ENCODE measurements at places on chromosomes 3 and 15. TPM values are rescaled to one million over a fixed set of nuclear protein-coding genes. Genes with fewer than 3 reads are reported as not detected.

GRCh38 chr15:66456211-66456610, 41.4 kb downstream of the SNAPC5 start:
- no peak for DNase-seq

DNA sequence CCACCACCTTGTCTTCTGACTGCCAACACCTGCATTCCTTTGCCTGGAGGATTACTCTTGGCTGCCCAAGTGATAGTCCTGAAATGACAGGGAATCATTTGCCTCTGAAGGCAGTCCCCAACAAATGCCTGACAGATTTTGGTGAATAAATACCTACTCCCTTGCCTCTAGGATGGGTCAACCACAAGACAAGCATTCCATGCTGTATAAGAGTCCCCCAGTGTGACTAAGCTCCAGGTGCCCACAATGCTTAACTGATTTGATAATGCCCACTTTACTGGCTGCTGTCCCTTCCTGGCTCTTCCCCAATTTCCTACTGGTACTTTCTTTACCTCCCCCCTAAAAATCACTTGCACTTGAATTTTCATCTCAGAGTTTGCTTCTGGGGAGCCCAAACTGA, 14.8 kb downstream of the THRB start:
- DNase-seq, result no peak

ULK3 gene
- total RNA-seq, result 83.6 TPM

DNA sequence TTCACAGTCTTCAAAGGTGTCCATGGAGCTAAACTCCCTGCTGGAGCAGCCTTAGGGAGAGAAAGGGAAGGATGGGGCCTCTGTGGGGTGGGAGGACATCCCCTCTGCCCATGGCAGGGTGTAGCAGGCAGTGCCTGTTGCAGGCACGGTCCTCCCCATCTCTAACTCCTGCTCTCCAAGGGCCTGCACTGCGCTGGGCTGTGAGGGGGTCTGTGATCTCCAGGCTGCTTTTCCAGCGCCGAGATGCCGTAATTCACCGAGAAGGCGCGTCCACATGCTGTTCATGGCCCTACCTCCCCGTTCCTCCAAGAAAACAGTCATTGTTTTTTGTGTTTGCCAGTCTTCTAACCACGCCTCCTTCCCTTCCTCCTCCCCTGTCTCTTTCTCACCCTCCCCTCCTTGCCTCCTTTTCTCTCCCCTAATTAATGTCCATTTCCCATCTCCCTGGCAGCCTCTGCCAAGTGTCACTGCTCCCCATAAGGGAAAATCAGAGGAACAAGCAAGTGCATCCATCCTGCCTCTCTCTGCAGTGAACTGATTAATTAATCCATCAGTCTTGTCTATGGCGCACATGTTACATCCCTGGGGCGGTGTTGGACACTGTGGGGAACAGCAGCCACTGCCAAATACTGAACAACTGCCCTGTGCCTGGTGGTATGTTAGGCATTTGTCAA, 17.7 kb upstream of the LAMP3 start:
- no peak for DNase-seq

DNA sequence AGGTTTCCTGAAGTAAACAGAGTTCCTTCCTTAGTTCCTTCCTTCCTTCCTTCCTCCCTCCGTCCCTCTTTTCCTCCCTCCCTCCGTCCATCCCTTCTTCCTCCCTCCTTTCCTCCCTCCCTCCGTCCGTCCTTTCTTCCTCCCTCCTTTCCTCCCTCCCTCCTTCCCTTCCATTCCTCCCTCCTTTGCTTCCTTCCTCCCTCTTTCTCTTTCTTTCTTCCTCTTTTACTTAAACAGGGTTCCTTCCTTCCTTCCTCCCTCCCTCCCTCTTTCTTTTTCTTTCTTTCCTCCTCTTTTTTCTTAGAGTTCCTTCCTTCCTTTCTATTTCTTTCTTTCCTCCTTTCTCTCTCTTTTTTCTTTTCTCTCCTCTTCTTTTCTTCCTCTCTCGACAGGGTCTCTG, 35.2 kb downstream of the ATR start:
- no peak for DNase-seq

DAPK2 gene
- total RNA-seq, result 1.3 TPM

GRCh38 chr15:32918547-32918946, 200.7 kb downstream of the GREM1 start:
- no peak for DNase-seq

GRCh38 chr3:99394831-99395778, 243.3 kb upstream of the COL8A1 start:
- no peak for DNase-seq

GRCh38 chr3:193317682-193318300, 60.8 kb downstream of the ATP13A5 start:
- no peak for DNase-seq

ZNF80 gene
- 1.7 TPM for total RNA-seq

- no peak for DNase-seq
Observed at GRCh38 chr3:137509354-137510045, 254.6 kb upstream of the SOX14 start.

PRTG gene
- total RNA-seq, result not detected

DNA sequence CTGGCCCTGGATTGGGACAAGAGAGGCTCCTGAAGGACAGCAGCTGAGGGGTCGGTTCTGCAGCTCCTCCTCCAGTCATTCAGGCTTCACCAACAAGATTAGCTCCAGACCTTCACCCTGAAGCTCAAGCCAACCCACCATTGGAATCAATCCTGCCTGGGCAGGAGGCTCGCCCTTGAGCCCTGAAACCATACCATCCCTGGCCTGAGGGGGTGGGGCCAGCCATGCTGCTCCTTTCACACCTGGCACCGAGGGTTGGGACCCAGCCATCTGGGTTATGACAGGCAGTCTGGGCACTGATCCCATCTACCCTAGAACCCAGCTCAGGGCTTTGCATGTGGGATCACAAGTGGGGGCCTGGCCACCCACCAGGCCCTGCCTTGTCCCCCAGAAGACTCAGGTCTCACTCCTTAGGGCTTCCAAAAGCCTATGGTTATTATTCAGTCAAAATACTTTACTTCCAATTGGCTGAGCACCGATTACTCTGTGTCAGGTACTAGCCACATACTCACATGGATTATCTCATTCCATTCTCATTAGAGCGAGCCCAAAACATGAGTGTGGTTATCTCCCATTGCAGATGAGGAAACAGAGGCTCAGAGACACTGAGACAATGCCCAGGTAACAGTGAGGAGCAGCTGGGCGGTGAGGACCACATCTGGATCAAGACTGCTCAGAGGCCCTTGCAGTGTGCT, 3.1 kb downstream of the ABHD14B start:
- DNase-seq, result no peak

- DNase-seq, result no peak
Observed at GRCh38 chr3:170189398-170190256, 8.1 kb upstream of the PHC3 start.

CD200R1 gene
- 8.8 TPM for total RNA-seq

- no peak for DNase-seq
Observed at GRCh38 chr3:100537646-100538338, 45.4 kb downstream of the TMEM45A start.

TWF2 gene
- total RNA-seq, result 77.6 TPM

DNA sequence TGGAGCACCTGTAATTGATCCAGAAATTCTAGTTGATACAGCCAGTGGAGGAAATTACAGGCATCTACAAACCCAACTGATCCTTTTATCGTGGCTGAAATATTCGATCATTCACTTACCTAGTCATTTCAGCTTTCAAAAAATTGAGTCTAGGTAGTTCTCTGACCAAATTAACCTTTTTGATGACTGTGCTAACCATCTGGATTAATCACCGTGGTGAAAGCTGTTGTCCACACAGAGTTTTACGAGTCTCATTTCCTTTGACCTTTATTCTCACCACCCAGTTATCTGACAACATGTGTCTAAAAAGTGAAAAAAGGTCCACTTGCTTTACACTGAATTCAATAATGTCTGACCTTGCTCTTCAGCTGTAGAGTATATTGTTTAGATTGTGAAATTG, 354.3 kb downstream of the AGBL1 start:
- DNase-seq, result no peak

DNA sequence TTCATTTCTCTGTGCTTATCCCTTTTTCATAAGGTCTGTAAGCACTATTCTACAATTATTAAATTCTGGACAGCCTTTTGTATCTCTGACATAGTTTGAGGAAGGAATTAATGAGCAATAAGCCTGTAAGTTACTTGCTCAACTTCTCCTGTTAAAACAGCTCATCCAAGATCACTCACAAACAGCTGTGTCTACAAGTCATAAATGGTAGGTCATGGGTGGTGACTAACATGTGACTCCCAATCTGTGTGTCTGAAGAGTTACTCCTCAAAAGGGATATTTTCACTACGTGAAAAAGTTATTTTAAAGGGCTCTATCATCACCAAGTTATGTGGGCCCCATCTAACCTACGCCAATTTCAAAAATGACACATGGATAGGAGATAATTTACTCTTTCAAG, 145.2 kb upstream of the CBLB start:
- no peak for DNase-seq

DNA sequence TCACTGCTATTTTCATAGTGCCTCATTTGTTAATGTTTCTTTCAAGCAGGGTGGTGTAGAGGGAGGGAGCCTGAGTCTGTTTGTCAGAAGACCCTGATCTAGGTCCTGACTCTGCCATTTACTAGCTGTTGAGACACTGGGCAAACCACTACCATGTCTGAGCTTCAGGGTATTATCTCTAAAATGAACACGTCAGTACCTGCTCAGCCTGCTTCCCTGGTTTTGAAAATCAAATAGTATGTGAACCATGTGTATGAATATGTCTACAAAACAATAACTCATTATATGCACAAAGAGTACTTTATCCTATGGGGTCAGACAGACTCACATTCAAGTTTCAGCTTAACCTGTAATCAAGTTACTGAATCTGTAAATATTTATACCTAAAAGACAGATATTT, 25.1 kb downstream of the SYNPR start:
- DNase-seq, result no peak

DNA sequence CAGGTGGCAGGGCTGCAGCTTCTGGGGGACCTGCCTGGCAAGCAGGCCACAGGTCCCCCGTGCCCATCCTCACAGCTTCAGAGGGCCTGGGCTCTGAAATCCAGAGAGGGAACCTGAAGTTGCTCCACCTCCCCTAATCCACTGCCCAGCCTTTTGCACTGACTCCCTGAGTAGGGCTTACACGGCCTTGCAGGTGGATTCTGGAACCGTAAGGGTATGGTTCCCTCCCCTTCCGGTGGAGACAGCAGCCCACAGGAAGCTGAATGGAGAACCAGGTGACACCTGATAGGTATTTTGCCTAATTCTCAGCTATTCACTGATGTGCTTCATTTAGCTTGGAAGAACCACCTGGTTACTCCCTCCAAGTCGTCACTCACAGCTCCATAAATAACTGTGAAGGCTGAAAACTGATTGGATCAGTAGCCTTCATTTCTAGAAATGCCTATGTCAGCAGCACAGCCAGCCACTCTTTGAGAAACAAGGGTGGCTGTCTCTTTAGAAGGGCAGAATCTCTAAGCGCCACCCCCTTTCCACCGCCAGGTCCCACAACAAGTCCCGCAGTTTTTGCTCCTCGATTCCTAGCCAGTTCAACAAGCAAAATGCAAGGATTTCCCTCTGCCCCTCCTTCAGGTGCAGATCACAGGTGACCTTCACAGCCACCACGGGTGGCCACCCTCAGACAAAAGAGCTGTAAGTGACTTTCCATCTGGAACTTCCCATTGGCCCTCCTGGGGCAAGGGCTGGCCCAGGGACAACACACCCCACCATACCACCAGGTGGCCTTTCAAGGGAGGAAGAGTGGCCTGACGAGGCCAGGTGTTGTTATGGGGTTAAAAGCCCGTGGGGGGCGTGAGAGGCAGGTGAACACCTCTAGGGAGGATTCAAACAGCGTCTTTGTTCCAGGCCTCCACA, 112.9 kb downstream of the SEC22A start:
- DNase-seq, result no peak

DNA sequence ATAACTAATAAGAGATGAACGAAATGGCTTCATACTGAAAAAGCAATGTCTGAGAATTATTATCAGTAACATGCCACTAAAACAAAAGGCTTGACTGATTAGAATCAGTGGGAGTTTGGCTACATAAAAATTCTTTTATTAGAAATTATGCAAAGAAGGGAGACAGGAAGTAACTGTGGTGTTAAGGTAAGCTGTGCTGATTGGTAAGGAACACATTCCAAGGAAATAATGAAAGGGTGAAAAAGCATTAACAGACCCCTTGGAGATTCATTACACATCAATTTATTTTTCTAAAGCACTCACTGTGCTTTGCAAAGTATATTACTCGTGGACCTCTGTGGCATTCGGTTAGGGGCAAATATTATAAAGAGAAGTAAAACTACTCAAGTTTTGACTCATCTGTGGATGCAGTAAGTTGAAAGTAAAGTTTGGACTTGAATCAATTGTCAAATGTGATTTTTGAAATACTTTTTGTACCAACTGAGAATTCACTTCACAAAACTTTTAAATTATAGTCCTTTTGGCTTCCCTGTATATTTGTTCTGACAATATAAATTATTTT, 176.1 kb upstream of the ZPLD1 start:
- DNase-seq, result no peak

DNA sequence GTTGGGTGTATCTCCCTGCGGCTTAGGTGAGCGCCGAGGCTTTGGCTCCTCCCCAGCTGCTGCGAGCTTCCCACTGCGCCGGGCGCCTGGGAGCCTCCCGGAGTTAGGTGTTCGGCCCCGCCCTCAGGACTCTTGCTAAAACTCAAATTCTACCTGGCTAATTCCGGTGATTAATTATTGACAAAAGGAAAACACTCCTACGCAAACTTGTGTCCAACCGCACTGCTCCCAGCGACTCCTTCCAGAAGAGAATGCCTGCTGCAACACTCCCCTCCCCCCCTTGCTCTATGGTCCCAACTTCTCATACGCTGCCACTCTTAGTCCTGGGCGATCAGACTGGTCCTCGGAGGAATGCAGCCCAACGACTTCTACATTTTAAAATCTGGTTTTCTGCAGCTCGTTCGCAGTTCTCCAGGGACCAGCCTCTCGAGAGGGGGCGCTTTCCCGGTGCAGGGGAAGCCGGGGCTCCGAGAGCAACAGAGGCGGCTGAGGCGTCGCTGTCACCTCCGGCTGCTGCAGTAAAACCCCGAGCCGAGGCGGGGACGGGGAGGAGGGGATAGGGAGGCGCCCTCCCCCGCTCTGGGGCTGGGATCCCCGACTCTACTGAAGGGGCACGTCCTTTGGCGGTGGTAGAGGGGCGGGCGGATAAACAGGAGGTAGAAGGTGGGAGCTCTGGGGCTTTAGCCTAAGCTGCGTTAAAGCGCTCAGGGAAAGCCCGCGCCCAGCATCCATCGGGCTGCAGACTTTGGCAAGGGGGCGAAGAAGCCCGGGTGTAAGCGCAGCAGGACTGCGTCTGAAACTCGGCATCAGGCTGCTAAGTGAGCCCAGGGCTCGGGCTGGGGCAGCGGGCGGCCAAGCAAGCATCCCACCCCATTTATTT, at the start of gene SPTSSB:
SPTSSB (minus strand) TSS at position 77 of the 880 bp plus-strand sequence. CDS start 25,194 bp downstream, outside the sequence.
- peak; percentile 65 for DNase-seq

DNA sequence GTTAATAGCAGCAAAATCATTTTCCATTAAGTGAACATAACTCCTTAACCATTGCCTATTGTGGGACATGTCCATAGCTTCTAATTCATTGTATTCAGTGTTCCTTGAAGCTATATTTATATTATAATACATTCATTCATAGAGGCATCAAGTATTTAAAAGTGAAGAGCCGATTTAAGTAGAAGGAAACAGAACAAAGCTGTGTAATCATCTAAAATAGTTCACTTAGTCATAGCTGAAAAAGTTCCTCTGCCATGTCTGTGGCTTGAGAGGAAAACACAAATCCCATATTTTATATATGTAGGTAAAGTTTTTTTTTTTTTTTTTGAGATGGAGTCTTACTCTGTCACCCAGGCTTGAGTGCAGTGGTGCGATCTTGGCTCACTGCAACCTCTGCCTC, 54.5 kb downstream of the TMEM108 start:
- no peak for DNase-seq

Measured in naive thymus-derived CD8-positive, alpha-beta T cell (primary cell).